Thyroid gland (tissue), 4 donors: ENCODE measurements at places on chromosomes 2 and 18.

GRCh38 chr18:49151482-49151881 is 200.7 kb upstream of the SMAD7 start:
- no peak for DNase-seq

DNA sequence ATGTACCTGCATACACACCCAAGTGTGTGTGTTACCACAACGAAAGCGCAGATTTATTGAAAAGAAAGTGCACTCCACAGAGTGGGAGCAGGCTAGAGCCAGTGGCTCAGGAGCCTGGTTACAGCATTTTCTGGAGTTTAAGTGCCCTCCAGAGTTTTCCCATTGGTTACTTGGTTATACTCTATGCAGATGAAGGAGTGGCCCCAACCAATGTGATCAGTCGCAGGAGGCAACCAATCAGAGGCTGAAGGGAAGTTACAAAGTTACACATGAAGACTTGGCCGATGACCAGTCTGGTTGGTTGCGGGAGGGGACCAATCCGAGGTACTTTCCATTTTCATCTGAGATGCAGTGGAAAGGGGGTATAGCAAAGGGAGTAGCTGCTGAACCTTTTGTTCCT is 13.5 kb upstream of the PRLH start:
- DNase-seq: no peak

DNA sequence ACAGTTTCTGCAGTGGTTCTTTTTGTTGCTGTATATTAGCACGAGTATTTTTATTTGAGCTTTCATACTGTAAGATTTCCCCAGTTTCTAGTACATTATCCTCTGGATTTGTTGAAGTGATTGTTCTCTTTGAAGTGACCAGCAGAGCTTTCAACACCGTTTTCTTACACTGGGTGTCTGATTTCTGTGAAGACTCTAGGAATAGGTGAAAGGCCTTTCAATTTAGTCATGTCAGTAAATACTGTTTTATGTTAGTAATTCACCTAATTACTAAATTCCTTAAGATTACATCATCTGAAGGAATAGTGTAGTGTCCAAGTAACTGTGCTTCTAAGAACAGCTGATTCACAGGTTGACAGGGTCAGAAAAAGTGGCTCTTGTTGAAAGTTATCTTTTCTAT is 2.3 kb downstream of the PPM1B start:
- no peak for DNase-seq

DNA sequence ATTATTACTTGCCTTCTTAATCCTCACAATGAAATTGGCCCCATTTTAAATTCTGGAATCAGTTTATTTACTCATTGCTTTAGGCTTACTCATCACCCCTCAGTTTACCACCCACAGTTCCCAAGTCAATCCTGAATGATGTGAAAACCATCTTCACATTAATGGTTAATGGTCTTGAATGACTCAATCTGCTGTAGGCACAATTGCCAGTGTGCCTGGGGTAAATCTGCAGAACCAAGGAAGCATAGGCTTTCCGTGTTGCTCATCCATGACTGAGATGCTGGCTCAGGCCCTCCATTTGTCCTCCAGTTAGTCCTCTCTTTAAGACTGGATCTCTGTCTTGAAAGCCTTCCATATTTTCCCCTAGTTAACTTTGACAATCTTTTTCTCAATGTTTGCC is 164.5 kb downstream of the PMAIP1 start:
- DNase-seq: no peak
